ENCODE measurements at places on chromosomes 2 and 18. TPM values are rescaled to one million over a fixed set of nuclear protein-coding genes. Genes with fewer than 3 reads are reported as not detected.

Gene PID1
- total RNA-seq: 4.3 TPM

Gene CRYBA2
- total RNA-seq: not detected

Gene IL1A
- total RNA-seq: 0.19 TPM

Gene MOCOS
- 2.7 TPM for total RNA-seq

Gene GAREM1
- 8.2 TPM for total RNA-seq

Gene TNP1
- not detected for total RNA-seq

Gene MROH2A
- 0.22 TPM for total RNA-seq

Gene RAB3GAP1
- 24.3 TPM for total RNA-seq

Gene PPM1B
- total RNA-seq: 43.5 TPM

Gene DCC
- not detected for total RNA-seq

Gene RTN4
- total RNA-seq: 436 TPM

Gene ZNF396
- total RNA-seq: 0.75 TPM

Gene NEB
- total RNA-seq: 0.35 TPM

Gene SERPINB4
- total RNA-seq: 0.14 TPM

Gene RAB27B
- 11.2 TPM for total RNA-seq

Gene FOXD4L1
- total RNA-seq: 0.09 TPM

Gene MAPRE3
- total RNA-seq: 11.4 TPM

Gene BOLL
- not detected for total RNA-seq

Gene CCNT2
- 8.7 TPM for total RNA-seq

Gene LRP1B
- total RNA-seq: 0.01 TPM

Gene DLGAP1
- total RNA-seq: not detected

Gene SERPINB10
- total RNA-seq: not detected

Gene DQX1
- total RNA-seq: 0.15 TPM

Gene KCNE4
- total RNA-seq: 0.46 TPM

Gene VSNL1
- not detected for total RNA-seq

Gene IL1F10
- total RNA-seq: not detected

Gene ASAP2
- 65.1 TPM for total RNA-seq

Gene HOXD13
- 0.19 TPM for total RNA-seq

Gene DSEL
- total RNA-seq: 0.53 TPM

Gene GGCX
- total RNA-seq: 41.3 TPM

Gene ANKRD30B
- total RNA-seq: not detected

Gene CLHC1
- total RNA-seq: 1.0 TPM

Gene POU3F3
- 0.02 TPM for total RNA-seq

Gene DYNC1I2
- total RNA-seq: 76.0 TPM

Gene ERLEC1
- total RNA-seq: 64.0 TPM

Gene OTOS
- not detected for total RNA-seq

Gene ALLC
- total RNA-seq: 0.11 TPM

Gene C2orf66
- not detected for total RNA-seq

Gene CHST9
- not detected for total RNA-seq

Data from A549 treated with dexamethasone at 1 μM for 4 hours (cell line).